T-helper 22 cell (primary cell): ENCODE measurements at places on chromosomes 2 and 18.

- no peak for DNase-seq
Measured at GRCh38 chr2:237639836-237640220, 12.4 kb downstream of the LRRFIP1 start.

- no peak for DNase-seq
Measured at GRCh38 chr2:216922175-216922780, 62.4 kb upstream of the TNP1 start.

GRCh38 chr2:118224895-118225311 is 136.6 kb downstream of the INSIG2 start:
- DNase-seq: no peak

DNA sequence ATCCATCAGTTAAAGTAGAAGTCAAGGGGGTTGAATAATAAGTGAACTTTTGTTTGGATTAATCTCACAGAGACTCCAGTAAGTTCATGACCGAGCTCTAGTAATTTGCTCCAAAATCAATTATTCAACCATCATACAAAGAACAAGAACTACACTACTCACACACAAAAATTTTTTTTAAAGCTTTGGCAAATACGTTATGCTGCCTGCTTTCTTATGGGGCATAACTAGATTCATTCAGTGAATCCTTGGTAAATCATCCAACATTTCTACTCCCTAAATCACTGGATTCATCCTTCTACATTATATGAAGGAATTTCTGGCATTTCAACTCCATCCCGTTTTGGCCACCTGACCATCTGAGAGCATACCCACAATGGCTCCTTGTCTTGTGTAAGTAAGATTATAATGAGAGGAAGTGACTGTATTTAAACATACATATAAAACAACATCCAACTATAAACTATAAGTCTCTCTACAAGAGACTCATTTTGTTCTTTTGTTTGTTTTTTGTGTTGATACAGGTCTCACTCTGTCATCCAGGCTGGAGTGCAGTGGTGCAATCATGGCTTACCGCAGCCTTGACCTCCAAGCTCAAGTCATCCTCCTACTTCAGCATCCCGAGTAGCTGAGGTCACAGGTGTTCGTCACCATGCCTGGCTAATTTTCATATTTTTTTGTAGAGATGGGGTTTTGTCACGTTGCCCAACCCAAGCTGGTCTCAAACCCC is 144.2 kb upstream of the LRRTM4 start:
- DNase-seq: no peak

GRCh38 chr18:43665105-43665788 is 388.0 kb upstream of the SYT4 start:
- no peak for DNase-seq

GRCh38 chr2:151138507-151138906 is 123.2 kb downstream of the RBM43 start:
- no peak for DNase-seq

DNA sequence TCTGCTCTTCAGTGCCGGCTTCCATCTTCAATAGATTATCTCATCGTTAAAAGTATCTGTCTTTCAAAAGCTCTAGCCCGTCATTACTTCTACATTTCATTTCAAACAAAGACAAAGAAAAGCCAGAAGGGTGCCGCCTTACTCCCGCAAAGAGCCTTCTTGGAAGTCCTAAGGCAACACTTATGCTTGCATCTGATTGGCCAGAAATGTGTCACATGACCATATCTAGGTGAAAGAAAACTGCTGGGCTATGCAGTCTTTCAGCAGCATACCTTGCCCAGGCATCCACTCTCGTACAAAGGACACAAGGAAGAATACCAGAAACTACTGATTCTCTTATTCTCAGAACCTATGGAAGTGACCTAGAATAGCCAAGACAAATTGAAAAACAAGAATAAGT is 217.1 kb upstream of the SLC35G4 start:
- no peak for DNase-seq
